IMR-90 (cell line): ENCODE measurements at places on chromosomes 12 and 14. TPM values are rescaled to one million over a fixed set of nuclear protein-coding genes. Genes with fewer than 3 reads are reported as not detected.
A peak's percentile ranks its signal among the peaks of the same experiment; 100 is the strongest.

GRCh38 chr12:130127912-130128789 is 34.1 kb upstream of the FZD10 start:
- H3K4me1 ChIP-seq = no peaks in the 10 kb centered on the region
- H3K27ac ChIP-seq = no peak overlapping the region
- no peak for DNase-seq
- no peak overlapping the region for H3K4me3 ChIP-seq
- H3K36me3 ChIP-seq = no peaks in the 10 kb centered on the region

DNA sequence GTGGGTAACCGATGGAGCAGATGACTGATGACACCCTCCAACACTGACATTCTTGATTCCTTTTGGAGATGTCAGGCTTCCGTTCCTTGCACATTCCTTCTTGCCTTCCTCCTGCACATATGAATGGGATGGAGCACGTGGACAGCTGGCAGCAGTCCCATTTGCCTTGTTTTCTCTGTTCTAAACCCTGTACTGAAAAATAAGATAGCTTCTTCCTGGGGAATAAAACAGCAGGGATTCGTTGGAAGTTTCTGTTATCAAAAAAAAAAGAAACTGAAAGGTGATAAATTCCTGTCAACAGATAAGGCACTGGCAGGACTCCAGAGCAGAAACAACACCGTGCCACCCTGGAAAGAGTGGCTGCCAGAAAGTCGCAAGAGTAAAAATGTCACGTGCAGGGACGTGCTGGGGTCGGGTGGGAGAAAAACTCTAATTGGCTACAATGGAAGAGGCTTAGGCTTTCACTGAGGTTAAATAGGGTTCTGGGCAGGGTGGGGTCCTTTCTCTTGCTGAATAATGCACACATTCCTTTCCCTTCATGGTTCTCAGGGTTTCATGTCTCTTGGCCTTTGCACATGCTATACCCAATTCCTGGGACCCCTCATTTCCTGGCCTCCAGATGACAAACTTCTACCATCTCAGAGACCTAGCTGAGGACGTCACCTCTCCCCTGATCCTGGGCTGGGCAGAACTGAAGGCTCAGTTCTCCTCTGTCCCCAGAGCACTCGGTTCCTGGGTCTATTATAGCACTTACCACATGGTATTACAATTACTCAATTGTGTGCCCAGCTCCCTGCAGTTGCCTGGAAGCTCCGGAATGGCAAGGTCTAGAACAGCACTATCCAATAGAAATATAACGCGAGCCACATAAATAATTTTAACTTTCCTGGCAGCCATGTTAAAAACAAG is 7.0 kb upstream of the NUAK1 start:
- H3K4me1 ChIP-seq = peaks cover 2% of the 10 kb centered on the region; the same call in 1 of the 2 replicates
- no peak overlapping the region for H3K27ac ChIP-seq
- no peak overlapping the region for H3K4me3 ChIP-seq
- H3K27me3 ChIP-seq = no peaks in the 10 kb centered on the region
- no peaks in the 10 kb centered on the region for H3K36me3 ChIP-seq
- DNase-seq = no peak

DNA sequence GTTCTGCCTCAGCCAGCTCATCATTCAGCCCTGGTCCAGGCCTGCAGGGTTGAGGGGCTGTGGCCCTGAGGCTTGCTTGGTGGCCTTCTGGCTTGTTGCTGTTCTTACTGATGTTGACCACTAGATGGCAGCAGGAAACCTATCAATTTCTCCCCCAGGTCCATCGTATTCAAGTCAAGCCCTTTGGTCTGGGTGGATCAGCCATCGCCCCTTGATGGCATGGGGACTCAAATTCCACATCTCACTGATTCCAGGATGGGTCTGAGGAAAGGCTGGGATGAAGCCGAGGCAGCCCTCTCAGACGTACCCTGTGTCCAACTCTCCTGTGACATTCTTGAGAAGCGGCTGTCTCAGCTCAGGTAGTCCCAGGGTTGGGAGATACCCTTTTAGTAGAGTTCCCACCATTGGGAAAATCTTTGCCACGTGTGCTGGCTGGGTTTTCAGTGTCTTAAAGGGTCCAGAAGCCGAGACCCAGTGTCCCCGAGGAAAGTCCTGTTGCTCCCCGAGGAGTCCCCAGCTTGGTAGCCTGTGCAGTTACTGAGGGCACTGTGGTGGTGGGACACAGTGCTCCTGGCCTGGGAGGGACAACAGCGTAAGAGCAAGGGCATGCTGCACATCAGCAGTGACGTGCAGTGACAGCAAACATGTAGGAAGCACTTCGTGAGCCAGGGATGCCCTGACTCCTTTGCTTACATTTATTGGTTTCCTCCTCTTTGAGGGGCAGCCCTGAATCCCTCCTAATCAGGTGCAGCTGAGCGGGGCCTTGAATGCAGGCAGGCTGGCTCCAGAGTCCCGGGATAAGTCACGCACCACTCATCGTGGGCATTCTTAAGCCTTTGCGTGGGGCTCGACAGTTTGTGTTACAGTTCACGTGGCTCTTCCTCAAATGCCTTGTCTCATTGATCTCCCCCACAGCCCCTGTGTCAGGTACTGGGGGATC is 58.6 kb downstream of the TSPAN9 start:
- H3K4me1 ChIP-seq = peaks cover 19% of the 10 kb centered on the region
- no peaks in the 10 kb centered on the region for H3K36me3 ChIP-seq
- peak; percentile 80 for DNase-seq

- H3K4me1 ChIP-seq = no peaks in the 10 kb centered on the region
- DNase-seq = no peak
- no peak overlapping the region for H3K27ac ChIP-seq
- H3K36me3 ChIP-seq = no peaks in the 10 kb centered on the region
- peaks cover 23% of the 10 kb centered on the region for H3K27me3 ChIP-seq
These were observed 180.9 kb downstream of the NTF3 start for GRCh38 chr12:5612556-5613410.

DNA sequence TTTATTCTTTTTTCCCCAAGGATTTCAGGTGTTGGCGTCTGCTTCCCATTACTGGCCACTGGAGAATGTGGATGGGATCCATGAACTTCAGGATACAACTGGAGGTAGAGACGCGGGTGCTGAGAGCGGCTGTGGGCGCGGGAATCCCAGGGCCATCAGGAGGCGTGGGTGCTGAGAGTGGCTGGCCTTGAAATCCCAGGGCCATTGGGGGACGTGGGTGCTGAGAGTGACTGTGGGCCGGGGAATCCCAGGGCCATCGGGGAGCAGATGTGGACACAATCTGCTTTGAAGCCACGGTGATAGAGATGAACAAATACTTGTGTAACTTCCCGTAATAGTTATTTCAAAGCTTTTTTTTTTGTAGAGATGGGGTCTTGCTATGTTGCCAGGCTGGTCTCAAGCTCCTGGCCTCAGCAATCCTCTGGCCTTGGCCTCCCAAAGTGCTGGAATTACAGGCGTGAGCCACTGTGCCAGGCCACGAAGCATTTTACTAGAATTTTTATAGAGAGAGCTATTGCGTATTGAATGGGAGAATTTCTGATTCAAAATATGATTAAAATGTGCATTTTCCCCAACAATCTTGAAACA is 12.8 kb downstream of the ADGRD1 start:
- H3K27me3 ChIP-seq = no peaks in the 10 kb centered on the region
- H3K4me1 ChIP-seq = no peaks in the 10 kb centered on the region
- DNase-seq = no peak
- no peaks in the 10 kb centered on the region for H3K36me3 ChIP-seq
- H3K4me3 ChIP-seq = no peak overlapping the region

GRCh38 chr14:58362798-58363412 is 32.8 kb upstream of the TOMM20L start:
- no peak overlapping the region for H3K27ac ChIP-seq
- H3K4me1 ChIP-seq = no peaks in the 10 kb centered on the region
- peak; percentile 17 for DNase-seq
- no peak overlapping the region for H3K4me3 ChIP-seq
- no peaks in the 10 kb centered on the region for H3K27me3 ChIP-seq

- no peaks in the 10 kb centered on the region for H3K27me3 ChIP-seq
- no peaks in the 10 kb centered on the region for H3K4me1 ChIP-seq
- H3K4me3 ChIP-seq = no peak overlapping the region
- no peaks in the 10 kb centered on the region for H3K36me3 ChIP-seq
These were observed 52.8 kb upstream of the SLC2A13 start for GRCh38 chr12:40158592-40159111.

DNA sequence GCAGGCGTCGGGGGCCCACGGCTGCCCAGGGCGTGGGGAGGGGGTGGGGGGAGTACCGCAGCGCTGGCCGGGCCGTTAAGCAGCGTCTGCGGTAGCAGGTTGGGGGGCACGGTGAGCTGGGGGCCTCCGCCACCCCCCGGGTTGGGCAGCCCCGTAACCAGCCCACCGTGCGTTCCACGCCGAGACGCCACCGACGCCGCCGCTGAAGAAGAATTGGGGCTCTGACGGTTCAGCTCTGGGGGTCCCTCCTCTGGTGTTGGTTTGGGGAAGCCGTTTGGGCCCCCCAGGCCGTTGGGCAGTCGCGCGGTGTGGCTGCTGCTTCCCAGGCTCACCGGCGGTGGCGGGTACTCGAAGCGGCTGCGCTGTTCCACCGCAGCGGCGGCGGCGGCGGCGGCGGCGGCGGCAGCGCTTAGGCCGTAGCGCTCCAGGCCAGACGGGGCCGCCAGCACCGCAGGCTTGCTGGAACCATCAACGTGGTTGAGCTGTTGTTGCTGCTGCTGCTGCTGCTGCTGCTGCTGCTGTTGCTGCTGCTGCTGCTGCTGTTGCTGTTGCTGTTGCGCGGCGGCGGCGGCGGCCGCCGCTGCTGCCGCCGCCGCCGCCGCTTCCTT is 1.5 kb downstream of the IRF2BPL start:
- H3K27me3 ChIP-seq = no peaks in the 10 kb centered on the region
- peaks cover 27% of the 10 kb centered on the region for H3K36me3 ChIP-seq
- peak overlapping the region; percentile 97 for H3K4me3 ChIP-seq
- peak; percentile 54 for DNase-seq

- no peak for DNase-seq
- H3K4me3 ChIP-seq = no peak overlapping the region
- H3K4me1 ChIP-seq = peaks cover 4% of the 10 kb centered on the region; the same call in 1 of the 2 replicates
- no peaks in the 10 kb centered on the region for H3K27me3 ChIP-seq
- H3K36me3 ChIP-seq = no peaks in the 10 kb centered on the region
- H3K27ac ChIP-seq = no peak overlapping the region
These were observed 311.8 kb upstream of the AMIGO2 start for GRCh38 chr12:47391566-47391965.

- H3K4me1 ChIP-seq = peaks cover 34% of the 10 kb centered on the region
- H3K27ac ChIP-seq = peak overlapping the region; percentile 41
- H3K27me3 ChIP-seq = no peaks in the 10 kb centered on the region
- peaks cover 9% of the 10 kb centered on the region for H3K36me3 ChIP-seq
- no peak overlapping the region for H3K4me3 ChIP-seq
- peak; percentile 92 for DNase-seq
These were observed 50.3 kb upstream of the SRSF5 start for GRCh38 chr14:69716478-69717187.

DNA sequence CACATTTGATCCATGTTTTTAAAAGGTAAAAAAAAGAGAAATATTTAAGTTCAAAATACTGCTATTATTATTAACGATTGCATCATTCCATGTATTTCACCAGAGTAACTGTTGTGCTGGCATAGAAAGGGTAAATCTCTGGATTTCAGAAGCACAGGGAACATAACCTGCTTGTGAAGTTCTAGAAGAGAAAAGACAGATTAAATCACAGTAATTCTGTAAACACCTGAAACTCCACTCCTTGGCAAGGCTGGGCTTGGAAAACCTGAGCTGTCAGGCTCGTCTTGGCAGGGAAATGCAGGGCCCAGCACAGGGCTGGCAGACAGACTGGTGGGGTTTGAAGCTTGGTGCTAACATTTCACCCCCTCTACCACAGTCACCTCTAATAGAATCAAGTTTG is 35.1 kb downstream of the SVOP start:
- DNase-seq = no peak
- no peak overlapping the region for H3K4me3 ChIP-seq
- H3K27ac ChIP-seq = no peak overlapping the region
- H3K4me1 ChIP-seq = no peaks in the 10 kb centered on the region
- H3K27me3 ChIP-seq = no peaks in the 10 kb centered on the region

GRCh38 chr14:62206456-62206855 is 444.2 kb downstream of the SNAPC1 start:
- no peak overlapping the region for H3K4me3 ChIP-seq
- H3K27me3 ChIP-seq = no peaks in the 10 kb centered on the region
- 0 out of 2 replicates have a peak, but pooled peaks cover 1% of the 10 kb centered on the region for H3K4me1 ChIP-seq
- DNase-seq = peak; percentile 54

GPRC5D gene
- not detected in 2 replicates for total RNA-seq

SNRNP35 gene
- 4.7 and 10.6 TPM in 2 replicates for total RNA-seq

SMOC1 gene
- 0.90 and 1.1 TPM in 2 replicates for total RNA-seq

NID2 gene
- 101 and 102 TPM in 2 replicates for total RNA-seq

PRH2 gene
- 0.28 TPM in 1 of 2 replicates, not detected in the other for total RNA-seq

ACVRL1 gene
- total RNA-seq = 5.8 and 7.5 TPM in 2 replicates

PRH1 gene
- 16.7 and 18.8 TPM in 2 replicates for total RNA-seq

KRT75 gene
- not detected in 2 replicates for total RNA-seq
